ENCODE measurements at places on chromosomes 5 and 9. TPM values are rescaled to one million over a fixed set of nuclear protein-coding genes. Genes with fewer than 3 reads are reported as not detected.

PARP8 gene
- 3.9 TPM for total RNA-seq

GLE1 gene
- total RNA-seq: 14.4 TPM

SLCO6A1 gene
- total RNA-seq: not detected

GRCh38 chr5:90740244-90740799, 181.7 kb downstream of the ADGRV1 start:
- no peak for DNase-seq

GRCh38 chr5:53681079-53681478, 120.6 kb downstream of the NDUFS4 start:
- DNase-seq: no peak

Data from right atrium auricular region (tissue), 2 donors.